Activated T-cell treated with anti-CD3 and anti-CD28 coated beads for 24 hours (primary cell): ENCODE measurements at places on chromosomes 13 and 19.
A peak's percentile ranks its signal among the peaks of the same experiment; 100 is the strongest.

DNA sequence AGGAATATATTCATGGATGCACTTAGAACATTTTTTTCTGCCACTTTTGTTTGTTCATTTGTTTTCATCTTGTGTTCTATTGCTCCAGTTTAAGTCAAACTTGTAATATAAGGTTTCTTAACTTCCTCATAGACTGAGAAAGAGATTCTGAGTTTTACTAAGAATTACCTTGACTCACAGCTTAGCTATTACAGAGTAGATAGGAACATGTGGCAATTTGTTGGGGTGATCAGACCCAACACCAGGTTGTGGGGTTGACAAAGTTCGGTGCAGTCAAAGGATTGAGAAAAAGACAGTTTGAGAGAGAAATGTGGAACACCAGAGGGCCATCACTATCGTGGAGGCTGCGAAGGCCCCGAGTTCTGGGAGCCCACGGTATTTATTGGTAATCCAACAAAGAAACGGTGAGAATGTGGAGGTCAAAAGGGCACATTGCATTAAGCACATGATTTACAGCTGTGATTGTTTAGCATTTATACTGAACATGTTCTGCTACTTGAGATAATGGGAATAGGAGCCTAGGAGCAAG, 2526.0 kb downstream of the PCDH9 start:
- no peak for DNase-seq

GRCh38 chr19:41872775-41873647, 4.1 kb upstream of the CD79A start:
- no peak for DNase-seq

DNA sequence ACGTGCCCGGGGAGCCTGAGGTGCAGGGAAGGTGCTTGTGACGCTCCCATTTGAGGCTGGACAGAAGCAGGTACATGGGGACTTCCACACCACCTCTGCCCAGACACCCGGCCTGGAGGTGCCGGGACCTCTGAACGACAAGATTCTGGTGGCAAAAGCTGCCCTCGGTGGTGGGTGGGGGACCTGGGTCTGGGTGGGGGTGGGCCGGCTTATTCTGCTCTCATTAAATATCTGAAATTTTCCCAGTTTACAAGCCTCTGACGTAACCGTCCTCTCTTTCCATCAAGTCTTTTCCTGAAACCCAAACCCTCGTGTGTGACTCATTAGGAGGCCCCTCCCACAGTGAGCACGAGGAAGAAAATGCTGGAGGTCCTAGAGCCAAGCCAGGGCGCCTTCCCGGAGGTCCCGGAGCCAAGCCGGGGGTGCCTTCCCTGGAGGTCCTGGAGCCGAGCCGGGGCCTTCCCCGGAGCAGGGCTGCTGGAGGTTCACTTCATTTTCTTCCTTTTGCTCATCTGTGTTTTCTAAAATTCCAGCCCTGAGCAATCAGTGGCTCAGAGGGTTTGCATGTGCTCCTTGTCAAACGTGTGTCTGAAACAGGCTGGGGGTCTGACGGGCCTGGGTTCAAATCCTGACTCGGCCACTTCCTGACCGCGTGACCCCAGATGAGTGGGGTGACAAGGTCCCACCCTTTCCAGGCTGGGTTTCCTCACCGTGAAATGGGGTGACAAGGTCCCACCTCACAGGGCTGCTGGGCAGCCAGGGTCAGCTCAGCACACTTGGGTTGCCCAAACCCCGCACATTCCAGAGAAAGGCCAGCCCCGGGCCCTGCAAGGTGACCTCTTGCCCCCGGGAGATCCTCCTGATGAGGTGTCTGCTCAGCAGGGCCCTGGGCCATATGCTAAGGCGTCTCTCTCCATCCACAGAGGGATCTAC, 10.0 kb downstream of the CFD start:
- no peak for DNase-seq

- no peak for DNase-seq
Observed at GRCh38 chr13:70893832-70894231, 785.6 kb upstream of the KLHL1 start.

DNA sequence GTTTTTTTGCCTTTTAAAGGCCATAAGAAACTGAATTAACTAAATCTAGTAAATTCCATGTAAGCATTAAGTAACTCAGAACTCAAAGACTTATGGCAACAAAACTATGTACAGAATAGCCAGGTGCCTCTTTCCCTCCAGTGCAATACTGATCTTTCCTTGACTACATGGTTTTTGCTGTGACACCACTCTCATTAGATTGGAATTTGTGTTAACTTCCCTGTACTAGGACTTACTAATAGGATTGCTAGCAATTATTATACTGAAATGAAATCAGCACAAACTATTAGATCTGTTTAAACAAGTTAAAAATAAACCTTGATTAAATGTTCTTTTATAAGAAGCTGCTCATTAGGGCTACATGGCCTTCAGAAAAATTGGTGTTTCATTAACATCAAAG, 96.3 kb downstream of the DACH1 start:
- DNase-seq: no peak

DNA sequence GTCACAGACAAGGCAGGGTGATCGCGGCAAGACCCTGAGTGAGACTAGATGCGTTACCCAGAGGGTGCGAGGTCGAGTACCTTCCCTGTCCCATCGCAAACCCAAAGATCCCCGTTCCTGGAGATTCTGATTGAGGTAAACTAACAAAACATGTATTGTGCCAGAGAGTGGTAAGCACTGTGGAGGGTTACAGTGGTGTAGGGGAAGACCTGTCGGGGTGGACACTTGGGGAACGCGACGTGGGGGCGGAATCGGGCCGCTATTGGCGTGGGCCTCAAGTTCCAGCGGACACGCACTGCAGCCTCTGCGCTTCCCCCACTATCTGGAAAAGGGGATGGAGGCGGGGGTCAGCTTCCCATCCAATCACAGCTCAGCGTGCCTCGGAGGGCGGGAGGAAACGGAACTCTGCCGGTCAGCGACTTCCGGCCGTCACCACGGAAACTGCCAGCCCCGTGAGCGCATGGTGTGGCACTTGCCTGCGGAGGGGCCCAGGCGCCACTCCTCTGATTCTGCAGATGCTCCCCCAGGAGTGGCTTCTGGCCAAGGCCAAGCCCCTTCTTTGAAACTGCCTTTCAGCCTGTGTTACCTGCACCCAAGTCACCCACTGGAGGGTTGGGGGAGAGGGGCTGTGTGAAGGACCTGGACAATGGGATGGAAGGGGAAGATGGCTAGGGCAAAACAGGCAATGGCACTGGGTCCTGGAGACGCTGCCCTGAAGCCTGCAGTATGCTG, 1.0 kb upstream of the UBE2M start:
- peak; percentile 74 for DNase-seq

GRCh38 chr13:113646921-113647340, 11.1 kb downstream of the ATP4B start:
- DNase-seq: no peak

- DNase-seq: no peak
Observed at GRCh38 chr13:30864433-30865122, 41.5 kb upstream of the MEDAG start.

DNA sequence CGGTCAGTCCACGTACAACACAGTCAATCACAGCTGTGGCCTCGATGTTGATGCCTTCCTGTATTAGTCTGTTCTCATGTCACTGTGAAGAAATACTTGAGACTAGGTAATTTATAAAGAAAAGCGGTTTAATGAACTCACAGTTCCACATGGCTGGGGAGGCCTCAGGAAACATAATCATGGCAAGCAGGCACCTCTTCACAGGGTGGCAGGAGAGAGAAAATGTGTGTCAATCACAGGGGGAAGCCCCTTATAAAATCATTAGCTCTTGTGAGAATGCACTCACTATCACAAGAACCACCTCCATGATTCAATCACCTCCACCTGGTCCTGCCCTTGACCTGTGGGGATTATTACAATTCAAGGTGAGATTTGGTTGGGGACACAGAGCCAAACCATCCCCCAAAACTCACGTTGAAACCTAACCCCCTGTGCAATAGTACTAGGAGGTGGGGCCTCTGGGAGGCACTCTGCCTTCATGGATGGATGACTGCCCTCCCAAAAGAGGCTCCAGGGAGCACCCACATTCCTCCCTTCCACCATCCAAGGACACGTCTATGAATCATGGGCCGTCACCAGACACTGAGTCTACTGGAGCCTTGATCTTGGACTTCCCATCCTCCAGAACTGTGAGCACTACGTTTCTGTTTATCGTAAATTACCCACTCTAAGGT, 2.3 kb upstream of the PROZ start:
- no peak for DNase-seq

GRCh38 chr13:30121666-30122065, 185.7 kb downstream of the KATNAL1 start:
- no peak for DNase-seq

- DNase-seq: no peak
Observed at GRCh38 chr13:73036566-73036965, 22.2 kb upstream of the KLF5 start.

DNA sequence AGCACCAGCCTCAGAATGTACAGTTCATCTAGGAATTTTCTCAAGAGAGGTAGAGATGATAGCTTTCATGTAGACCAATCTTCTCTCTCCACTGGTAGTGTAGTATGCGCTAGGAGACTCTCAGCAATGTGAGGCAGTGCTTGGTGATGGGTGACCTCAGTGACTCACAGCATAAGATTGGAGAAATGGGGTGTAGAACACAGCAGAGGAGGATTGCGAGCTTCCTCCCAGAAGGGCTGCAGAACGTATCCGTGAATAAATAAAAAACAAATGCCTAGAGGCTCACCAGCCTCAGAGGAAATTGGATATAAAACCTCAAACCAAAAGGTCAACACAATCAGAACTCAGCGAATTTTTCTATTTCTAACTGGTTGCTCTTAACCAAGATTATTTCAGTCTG, 182.9 kb upstream of the RXFP2 start:
- DNase-seq: no peak

- no peak for DNase-seq
Observed at GRCh38 chr13:64054321-64054720, 2638.7 kb upstream of the PCDH20 start.

GRCh38 chr13:34290661-34291060, 472.7 kb downstream of the RFC3 start:
- DNase-seq: no peak

- DNase-seq: no peak
Observed at GRCh38 chr13:113540523-113540922, 44.0 kb upstream of the TFDP1 start.

DNA sequence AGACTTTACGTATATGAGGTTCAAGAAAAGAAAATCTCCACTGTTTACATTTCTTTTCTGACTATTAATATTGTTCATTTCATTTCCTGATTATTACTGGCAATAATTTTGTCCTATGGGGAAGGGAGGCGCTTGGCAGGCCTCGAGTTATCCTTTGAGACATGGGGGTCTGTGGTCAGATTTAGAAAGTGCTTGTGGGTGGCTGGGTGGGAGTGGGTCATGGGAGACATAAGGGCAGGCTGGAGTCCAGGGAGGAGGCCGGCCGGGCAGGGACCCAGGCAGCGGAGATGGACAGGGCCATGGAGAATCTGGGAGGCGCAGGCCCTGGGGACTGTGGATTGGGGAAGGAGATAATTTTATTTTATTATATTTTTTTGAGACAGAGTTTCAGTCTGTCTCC, 40.1 kb downstream of the LTBP4 start:
- DNase-seq: no peak

DNA sequence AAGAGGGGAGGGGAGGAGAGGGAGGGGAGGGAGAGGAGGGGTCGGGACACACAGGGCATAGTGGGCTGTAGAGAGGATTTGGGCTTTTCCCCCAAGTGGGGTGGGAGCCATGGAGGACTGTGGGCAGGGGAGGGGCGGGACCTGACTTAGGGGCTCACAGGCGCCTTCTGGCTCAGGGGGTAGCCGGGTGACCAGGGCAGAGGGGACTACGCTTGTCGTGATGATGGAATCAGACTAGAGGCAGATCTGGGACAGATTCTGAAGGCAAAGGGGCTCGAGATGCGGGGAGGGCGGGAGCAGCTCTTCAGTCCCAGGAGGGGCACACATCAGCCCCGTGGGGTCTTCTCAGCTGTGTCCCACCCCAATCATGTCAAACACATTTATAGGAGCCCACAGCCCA, 13.5 kb downstream of the NDUFA11 start:
- no peak for DNase-seq

- no peak for DNase-seq
Observed at GRCh38 chr13:92196591-92197256, 798.3 kb downstream of the GPC5 start.

GRCh38 chr19:33803383-33803782, 6.7 kb downstream of the KCTD15 start:
- no peak for DNase-seq

DNA sequence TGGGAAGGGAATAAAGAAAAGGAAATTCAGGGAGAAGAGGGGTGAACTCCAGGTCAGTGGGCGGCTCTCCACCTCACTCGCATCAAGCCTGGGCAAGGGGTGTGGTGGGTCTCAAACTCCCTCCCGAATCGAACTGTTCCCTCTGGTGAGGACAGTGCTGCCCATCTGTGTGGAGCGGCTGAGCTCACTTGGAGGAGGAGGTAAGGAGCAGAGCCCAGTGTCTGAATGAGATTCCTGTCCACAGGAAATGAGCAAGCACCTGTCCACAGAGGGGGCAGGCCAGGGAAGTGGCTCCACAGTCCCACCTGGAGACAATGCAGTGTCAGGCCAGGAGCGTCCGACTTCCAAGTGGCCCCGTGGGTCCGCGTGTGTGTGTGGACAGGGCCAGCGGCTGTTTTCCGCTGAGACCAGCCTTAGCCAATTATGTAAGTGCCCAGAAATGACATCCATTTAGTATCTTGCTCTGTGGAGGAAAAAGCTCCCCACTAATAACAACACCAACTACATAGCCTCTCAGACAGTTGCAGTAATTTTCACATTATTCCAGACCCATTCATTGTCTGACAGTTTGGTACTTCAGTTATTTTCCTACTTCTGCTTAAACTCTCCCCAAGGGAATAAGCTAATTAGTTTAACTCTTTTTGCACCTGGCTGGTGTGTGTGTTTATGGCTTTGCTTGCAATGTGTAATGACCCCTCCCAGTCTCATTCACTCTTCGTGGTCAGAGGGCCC, 114.6 kb downstream of the SOX1 start:
- DNase-seq: no peak

DNA sequence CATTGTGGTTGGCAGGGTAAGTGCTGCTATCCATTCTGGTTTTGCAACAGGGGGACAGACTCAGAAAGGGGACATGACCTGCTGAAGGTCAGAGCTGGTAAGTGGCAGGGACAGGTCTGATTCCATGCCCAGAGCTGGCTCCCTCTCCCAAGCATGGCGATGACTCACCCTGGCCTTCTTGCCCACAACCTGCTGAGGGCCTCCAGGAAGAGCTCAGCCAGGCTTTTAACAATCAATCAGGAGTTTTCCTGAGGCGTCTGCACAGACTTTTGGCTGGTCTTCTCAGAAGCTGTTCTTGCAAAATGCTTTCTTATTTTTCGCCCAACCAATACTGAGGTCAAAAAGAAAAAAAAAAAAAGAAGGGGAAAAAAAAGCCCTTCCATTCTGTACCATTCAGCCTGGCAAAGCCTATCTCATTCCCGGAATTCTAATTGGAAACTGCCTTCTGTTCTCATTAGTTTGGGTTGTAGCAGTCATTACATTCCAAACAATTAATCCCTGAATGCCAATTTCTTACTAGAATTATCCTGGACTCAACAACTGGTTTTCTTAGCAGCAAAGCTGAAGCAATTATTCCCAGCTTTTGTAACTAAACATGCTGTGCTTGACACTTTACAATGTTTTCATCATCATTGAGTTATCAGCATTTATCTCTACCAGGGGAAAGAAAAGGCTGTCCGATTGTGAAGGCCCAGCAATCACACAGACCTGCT, 17.7 kb downstream of the SIAH3 start:
- no peak for DNase-seq

- DNase-seq: no peak
Observed at GRCh38 chr13:80314711-80315653, 25.9 kb downstream of the SPRY2 start.
